Effector memory CD8-positive, alpha-beta T cell (primary cell): ENCODE measurements at places on chromosomes 3 and 15.
A peak's percentile ranks its signal among the peaks of the same experiment; 100 is the strongest.

- no peak for DNase-seq
Observed at GRCh38 chr3:180531303-180532278, 70.4 kb upstream of the TTC14 start.

- DNase-seq: peak; percentile 33
Observed at GRCh38 chr3:108406661-108407206, 103.7 kb downstream of the MYH15 start.

DNA sequence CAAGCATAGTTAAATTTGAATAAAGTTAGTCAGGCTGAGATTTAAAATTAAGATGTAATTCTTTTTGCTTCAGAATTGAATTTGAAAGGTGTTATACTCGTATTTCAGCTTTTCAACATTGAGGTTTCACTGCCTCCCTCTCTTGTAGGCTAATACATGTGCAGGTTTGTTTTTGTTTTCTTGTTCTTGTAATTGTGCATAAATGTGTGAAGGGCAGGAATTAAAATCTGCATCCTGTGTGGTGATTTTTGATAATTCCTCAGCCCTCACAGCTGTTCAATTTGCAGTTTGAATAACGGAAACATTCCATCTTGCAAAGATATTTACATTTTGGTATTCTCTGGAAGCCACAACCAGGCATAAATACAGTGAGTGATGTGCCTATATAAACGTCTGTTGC lies 24.9 kb upstream of the PLSCR1 start:
- DNase-seq: no peak

DNA sequence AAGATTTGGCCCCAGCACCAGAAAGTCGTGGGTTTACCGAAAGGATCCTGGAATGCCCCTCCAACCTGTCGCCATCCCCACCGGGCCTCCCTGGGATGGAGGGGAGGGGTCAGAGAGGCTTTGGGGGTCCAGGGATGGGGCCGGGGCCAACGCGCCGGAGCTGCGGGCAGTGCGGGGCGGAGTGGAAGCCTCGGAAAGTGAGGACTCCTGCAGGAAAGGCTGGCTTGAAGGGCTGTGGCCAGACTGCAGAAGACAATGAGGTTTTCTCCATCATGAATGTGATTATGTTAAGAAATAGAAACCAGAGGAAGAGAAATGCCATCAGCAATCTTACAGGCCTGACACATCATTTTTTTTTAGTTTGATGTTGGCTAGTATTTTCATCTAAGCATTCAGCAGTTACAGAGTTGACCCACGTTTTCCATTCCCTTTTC lies 738 bp downstream of the YEATS2 start:
- peak; percentile 14 for DNase-seq

DNA sequence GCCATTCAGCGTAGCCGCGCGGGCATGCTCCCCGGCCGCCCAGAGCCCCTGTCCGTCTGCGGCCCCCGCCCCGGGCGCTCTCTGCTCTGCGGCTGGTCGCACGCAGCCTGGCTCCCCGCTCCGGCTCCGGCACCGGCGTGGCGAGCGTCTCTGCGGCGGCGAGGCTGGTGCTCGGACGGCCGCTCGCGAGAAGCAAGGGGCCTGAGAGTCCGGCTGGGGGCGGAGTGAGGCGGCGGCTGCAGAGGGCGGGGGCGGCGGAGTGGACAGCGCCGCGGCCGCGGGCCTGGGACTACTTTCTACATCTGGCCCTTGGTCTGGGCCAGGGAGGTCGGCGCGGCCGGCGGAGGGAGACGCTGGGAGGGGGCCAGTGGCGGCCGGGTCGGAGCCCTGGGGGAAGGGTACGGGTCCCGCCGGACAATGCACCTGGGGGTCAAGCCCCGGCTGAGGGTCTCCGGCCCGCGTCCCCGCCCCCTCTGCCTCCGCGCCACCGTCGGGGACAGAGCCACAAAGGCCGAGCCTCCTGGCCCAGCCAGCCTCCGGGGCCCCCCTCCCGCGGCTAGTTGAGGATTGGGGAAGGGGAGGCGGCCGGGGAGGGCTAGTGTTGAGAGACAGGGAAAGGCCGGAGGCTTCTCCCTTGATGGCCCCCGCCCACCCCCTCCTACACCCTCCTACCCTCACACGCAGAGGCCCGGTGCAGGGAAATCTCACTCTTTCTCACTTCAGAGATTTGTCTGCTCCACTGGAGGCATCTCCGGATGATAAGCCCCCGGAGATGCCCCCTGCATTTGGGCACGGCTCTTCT lies at the start of gene PRTG:
TSS of gene PRTG (minus strand) at position 226 of the 802 bp plus-strand sequence. CDS start at position 5, 221 bp downstream.
- no peak for DNase-seq

- DNase-seq: no peak
Observed at GRCh38 chr3:115487968-115488367, 135.3 kb upstream of the GAP43 start.

DNA sequence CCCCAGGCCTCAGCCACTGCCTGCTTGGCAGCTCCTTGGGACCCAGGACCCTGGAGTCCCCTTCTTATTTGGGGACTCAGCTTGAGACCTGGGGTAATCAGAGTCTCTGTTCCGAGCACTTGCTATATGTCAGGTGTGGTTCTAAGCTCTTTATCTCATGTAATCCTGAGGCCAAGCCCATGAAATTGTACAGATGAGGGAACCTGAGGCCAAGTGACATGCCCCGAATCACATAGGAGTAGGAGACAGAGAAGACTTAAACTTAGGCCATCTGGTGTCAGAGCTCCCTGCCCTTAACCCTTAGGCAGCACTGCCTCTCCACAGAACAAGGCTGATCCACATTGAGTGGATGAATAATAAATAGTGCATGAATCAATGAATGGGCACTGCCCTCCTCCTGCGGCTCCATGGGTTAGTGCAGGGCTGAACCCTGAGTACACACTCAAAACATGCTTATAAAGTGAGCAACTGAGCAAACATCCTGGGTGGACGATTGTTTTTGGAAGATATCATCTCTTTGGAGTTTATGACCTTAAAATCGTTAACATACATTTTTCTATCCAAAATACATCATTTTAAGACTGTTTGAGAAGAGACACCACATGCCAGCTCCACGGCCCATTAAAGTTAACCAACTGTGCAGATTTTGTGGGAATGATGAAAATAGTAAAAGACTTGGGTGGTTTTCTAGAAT lies 33.2 kb upstream of the IQSEC1 start:
- DNase-seq: no peak

GRCh38 chr15:39869858-39870515 lies 50.1 kb downstream of the GPR176 start:
- no peak for DNase-seq

- DNase-seq: no peak
Observed at GRCh38 chr3:70006089-70006488, 6.6 kb downstream of the SAMMSON start.

DNA sequence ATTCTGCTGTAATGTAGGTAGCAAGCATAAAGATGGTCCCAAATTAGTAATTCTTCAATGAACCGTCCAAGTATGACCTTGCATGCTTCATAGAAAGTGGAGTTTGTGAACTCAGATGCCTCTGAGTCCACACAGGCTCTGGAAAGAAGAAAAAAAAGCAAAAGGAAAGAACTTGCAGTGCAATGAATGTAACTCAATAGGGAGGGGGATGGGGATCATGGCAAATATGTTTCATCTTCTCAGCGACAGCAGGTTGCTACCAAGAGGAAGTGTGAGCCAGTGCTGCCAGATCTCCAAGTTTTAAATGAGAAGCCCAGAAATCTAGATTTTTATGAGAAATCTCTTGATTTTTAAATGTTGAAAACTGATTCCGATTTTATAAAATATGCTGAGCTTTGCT lies 50.3 kb downstream of the IL20RB start:
- no peak for DNase-seq

DNA sequence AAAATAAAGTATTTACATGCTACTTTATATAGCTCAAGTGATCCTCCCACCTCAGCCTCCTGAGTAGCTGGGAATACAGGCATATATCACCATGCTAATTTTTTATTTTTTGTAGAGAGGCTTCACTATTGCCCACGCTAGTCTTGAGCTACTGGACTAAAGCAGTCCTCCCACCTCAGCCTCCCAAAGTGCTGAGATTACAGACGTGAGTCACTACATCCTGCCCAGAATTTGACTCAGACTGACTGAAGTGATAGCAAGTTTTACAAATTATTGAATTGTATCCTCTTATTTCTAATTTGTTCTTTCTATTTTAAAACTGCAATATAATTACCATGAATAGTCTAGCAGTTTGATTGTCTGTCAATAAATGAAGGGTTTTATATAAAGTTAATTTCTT lies 210.3 kb upstream of the CGNL1 start:
- DNase-seq: no peak

GRCh38 chr3:42526616-42527367 lies 24.3 kb downstream of the VIPR1 start:
- no peak for DNase-seq

GRCh38 chr3:59573911-59574310 lies 524.1 kb upstream of the CFAP20DC start:
- no peak for DNase-seq

DNA sequence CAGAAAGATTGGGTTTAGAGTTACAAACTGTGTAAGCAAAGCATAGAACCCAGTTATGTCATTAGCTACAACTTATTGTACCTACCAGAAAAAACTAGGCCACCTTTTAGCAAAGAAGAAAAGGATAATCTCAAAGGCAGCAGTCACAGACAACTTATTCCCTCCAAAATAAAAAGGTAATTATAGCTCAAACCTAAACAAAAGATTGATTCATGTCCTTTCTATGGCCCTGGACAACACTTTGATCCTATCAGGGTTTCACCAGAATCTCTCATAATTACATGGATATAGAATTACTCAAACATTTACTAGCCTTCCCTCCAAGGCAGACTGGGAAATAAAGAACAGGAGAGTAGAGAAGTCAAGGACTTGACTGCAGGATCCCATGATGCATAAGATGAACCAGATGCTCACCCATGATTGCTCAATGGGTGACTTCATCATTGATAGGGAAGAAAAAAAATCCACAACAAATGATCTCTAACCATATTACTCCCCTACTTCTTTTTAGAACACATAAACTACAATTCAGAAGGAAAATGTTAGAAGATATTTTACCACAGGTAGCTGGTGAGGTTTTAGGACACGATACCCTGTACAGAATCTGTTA lies 17.4 kb downstream of the DET1 start:
- no peak for DNase-seq

- no peak for DNase-seq
Observed at GRCh38 chr3:102183623-102184022, 251.2 kb upstream of the ZPLD1 start.

GRCh38 chr3:34159613-34160420 lies 361.4 kb downstream of the PDCD6IP start:
- no peak for DNase-seq

- DNase-seq: no peak
Observed at GRCh38 chr15:78929536-78930264, 15.1 kb downstream of the CTSH start.

DNA sequence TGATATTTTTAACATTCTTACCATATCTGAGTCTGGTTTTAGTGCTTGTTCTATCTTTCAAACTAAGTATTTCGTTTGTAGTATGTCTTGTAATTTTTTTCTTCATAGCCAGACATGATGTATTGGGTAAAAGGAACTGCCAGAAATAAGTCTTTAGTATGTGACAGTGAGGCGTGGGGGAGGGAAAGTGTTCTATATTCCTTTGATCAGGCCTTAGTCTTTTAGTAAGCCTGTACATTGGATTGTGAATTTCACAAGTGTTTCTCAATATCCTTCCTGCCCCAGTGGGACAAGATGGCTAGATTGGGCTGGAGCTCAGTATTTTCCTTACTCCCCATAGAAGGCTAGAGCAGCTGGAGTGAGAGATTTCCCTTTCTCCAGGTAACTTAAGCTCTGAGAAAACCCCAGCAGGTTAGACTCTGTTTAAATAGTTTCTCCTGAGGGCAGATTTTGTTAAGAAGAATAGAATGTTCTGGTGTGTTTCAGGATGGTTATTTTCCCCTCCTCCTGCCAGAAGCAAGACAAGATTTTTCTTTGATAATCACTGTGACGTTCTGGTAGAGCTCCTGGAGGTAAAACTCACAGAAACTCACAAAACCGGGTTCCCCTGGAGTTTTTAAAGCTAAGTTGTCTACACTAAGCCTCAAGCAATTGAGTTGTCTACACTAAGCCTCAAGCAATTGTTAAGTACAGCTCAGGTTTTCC lies 140.7 kb upstream of the ARPP21 start:
- no peak for DNase-seq

DNA sequence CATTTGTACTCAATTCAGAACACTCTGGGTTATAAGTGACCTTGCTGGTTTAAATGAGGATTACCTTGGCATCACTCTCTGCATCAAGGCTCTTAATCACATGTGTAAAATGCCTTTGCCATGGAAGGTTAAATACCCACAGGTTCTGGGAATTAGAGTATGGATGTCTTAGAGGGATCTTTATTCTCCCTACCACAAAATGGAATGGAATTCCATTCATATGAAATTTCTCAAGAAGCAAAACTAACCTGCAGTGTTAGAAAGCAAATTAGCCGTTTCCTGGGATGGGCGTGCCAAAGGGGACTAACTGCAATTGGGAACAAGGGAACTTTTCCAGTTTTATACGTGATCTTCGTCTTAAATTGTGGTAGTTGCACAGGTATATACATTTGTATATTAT lies 39.8 kb downstream of the TBL1XR1 start:
- DNase-seq: no peak

GRCh38 chr3:180180795-180181194 lies 144.1 kb upstream of the PEX5L start:
- no peak for DNase-seq

DNA sequence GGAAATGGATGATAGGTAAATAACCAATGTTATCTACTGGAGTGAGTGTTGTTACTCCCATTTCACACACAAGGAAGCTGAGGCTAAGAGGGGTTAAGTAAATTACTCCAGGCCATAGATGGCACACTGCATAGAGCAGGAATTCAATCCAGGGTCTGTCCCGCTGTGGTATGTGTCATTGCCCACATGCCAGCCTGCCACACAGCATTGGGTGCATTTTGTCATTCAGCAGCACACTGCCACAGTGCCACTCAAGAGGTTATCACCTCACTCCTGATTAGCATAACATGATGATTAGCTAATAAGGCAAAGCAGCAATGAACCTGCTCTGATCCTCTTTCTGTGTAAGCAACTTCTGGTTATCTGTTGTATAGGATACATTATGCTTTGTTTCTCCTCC lies 157.4 kb upstream of the CTNNB1 start:
- DNase-seq: no peak

- DNase-seq: no peak
Observed at GRCh38 chr15:88896333-88897033, 1.1 kb upstream of the HAPLN3 start.

GRCh38 chr3:42162462-42162861 lies 71.3 kb downstream of the TRAK1 start:
- DNase-seq: no peak

DNA sequence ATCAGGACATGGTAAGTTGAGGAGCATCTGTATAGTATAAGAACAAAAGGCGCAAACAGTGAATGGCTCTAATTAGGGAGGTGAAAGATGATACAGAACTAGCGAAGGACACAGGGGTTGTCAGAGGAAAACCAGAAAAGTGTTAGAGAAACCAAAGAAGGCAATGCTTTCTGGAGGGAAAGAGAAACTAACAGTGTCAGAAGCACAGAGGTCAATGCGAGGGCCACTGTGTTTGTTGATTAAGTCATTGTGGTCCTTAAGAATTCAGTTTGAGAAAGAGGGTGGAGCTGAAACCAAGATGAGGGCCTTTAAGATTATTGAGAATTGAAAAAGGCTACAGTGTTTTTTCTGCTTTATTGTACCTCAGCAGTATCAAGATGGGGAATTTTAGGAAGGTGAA lies 28.8 kb downstream of the ATG7 start:
- DNase-seq: no peak
